Esophagus muscularis mucosa (tissue), 4 donors: ENCODE measurements at places on chromosomes 1 and 21.

DNA sequence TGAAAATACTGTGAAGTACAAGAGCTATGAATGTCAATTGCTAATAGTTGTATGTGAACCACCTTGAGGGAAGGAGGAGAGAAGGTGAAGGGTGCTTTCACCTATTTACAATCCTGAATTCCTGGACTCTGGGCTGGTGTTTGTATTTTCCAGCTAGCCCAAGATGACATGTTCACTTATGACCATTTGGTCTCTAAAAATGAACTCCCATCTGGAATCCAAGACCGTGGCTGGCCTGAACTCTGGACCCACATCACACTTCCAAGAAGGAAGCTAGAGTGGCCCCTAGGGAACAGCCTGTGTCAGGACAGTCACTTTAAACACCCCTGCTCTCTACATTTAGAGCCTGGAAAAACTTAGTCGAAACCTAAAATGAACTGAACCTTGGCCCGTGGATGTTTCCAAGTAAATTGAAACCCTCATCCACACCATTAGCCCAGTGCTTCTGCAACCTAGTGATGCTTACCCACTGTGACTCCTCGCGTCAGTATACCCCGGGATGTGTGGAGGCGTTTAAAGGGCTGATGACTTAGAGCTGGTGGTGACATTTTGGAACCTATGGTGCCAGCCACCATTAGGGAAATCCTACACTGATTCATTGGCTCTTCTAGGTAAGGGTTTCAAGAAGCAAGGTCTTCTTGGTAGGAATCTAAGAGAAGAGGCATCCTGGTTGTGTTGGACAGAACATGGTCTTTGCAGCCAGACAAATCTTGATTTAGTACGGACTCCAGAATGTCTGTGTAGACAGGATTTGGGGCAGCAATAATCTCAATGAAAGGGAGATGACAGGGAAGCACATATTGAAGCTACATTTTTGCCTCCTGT, 171.5 kb upstream of the IRF2BP2 start:
- no peaks in the 10 kb centered on the region for H3K36me3 ChIP-seq
- no peak overlapping the region for H3K4me3 ChIP-seq

- no peak overlapping the region for H3K4me3 ChIP-seq
- H3K27me3 ChIP-seq: no peaks in the 10 kb centered on the region
- H3K4me1 ChIP-seq: no peaks in the 10 kb centered on the region
- no peak for DNase-seq
Observed at GRCh38 chr1:77416692-77417450, 135.1 kb downstream of the AK5 start.

- no peaks in the 10 kb centered on the region for H3K4me1 ChIP-seq
- no peaks in the 10 kb centered on the region for H3K36me3 ChIP-seq
- H3K27me3 ChIP-seq: no peaks in the 10 kb centered on the region
Observed at GRCh38 chr1:4428711-4429110, 225.7 kb upstream of the AJAP1 start.

DNA sequence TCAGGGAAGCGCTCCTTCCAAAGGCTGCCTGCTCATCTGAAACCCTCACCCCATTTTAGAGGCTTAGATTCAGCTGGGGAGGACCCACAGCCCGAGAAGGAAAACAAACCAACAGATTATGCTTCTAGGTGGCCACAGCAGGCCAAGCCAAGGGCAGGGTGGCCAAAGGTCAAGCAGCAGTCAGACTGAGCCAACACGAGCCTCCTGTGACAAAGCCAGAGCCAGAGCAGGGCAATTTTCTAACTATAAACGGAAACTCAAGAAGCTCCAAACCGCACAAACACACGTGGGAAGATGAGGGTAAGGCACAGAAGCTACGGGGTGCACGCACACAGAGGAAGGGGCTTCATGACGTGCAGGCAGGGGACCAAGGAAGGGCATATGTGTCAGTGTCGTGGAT, 64.1 kb downstream of the PLEKHA6 start:
- H3K27me3 ChIP-seq: no peaks in the 10 kb centered on the region
- no peak for DNase-seq
- H3K27ac ChIP-seq: no peak overlapping the region
- no peaks in the 10 kb centered on the region for H3K36me3 ChIP-seq
- H3K4me1 ChIP-seq: peaks cover 52% of the 10 kb centered on the region
- H3K4me3 ChIP-seq: no peak overlapping the region

DNA sequence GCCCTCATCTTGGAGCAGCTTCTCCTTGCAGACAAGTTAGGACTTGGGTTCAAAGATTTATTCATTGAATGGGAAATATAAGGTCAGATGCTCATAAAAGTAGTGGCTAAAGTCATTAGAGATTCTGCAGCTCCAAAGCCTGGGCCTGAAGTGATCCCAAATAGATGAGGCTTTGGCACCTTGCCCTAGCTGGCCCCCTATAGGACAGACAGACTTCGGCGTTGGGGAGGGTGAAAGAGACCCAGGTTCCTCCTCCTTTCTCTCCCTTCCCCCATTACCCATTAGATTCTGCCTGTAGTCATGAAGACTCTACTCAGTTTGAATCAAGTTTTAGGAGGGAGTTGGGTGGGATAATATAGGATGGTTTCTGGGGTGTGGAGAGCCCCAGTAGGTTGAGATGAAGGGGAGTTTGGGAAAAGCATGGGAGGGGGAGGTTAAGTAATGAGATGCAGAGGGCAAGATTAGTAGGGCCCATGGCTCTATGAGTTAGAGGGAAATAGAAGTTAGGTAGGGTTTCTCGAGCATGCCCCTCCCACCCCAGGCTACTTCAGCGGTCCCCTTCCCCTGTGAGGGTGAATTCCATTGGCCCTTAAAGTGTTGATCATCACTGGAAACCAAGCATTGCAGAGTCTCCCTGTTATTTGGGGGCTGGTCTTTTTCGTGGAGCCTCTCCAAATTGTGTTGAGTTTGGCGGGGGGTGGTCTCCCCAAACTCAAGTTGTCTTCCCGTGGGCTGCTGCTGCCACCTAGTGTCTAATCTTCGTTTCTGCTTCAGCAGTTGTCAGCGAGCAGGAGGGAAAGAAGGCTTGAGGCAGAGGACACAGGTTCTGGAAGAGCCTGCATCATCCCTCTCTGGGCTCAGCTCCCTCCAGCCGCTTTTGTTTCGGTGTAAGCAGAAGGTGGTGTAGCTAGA, 2.1 kb upstream of the AHDC1 start:
- H3K4me1 ChIP-seq: peaks cover 56% of the 10 kb centered on the region
- no peak for DNase-seq
- H3K27me3 ChIP-seq: no peaks in the 10 kb centered on the region
- peak overlapping the region; percentile 4 for H3K27ac ChIP-seq
- H3K4me3 ChIP-seq: no peak overlapping the region
